Activated gamma-delta T cell treated with Interleukin-2 at 50 U/mL for 16 hours (primary cell): ENCODE measurements at places on chromosomes 2 and 18.

- DNase-seq, result no peak
These were observed 15.7 kb upstream of the PIK3C3 start for GRCh38 chr18:41939326-41939725.

DNA sequence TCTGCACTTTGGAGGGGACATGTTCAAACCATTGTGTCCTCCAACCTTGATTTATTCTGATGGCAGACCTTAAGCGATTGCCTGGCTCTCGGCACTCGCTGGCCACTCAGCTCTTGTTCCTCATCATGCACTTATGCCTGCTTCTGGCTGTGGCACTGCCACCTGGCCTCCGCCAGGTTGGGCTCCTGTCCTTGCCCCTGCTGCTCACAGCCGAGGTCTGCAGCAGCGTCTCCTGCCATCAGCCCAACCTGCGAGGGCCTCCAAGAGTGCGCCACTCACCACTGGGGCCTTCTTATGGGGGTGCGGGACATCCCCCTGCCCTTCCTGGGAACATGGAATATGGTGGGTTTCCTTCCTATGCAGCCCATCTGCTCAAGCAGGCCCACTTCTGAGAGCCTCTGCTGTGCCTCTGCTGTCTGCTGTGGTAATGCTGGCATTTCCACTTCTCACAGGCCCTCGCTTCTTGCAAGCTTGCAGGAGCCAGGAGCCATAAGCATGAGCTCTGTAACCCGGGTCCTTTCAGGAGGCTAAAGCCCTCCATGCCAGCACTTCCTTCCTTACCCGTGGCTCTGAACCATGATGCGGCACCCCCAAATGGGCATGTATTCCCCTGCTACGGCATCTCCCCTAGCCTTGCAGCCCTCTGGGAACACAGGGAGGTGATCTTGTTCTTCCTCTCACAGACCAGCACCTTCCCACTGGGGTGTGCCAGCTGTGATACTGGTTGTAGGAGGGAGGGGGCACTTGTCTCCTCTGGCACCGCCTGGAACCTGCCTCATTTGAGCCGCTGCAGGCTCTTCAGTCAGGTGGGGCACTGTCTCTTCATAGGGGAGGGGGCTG is 58.6 kb upstream of the HS6ST1 start:
- no peak for DNase-seq

DNA sequence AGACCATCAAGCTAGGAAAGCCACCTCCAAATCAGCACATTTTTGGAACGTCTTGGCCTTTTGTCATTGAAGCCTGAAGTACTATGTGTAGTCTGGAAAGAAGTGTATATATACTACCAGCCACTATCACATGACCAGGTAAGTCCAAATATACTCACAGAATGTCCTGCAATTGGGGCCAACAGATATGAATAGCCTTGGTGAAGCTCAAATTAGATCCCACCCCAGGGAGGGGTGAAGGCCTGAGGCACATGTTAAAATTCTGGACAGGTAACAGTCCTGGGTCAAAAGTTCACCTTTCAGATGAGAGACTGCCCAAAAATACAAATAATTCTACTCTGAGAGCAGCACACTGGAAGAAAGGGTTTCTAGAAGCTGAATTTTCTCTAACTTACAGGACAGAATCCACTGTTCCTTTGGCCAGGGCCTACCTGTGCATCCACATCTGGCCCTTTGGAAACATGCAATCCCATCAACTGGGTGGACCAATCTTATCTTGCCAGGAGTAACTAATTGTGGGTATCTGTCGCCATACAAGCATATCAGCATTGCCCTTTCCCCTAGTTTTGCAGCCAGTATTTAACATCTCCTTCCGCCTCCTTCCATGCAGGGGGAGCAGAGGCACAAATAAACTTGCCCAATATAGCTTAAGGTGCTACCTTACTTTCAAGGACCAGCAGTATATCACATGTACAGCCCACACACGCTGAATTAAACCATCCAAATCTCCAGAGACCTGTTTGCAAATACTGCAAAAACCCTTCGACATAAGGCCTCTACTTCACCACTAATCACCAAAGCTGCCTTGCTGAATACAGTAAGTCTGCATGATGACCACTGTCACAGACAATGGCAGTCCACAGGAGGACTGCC is 67.8 kb downstream of the EIF5B start:
- DNase-seq, result no peak

- no peak for DNase-seq
These were observed 56.4 kb upstream of the PCBP1 start for GRCh38 chr2:70030724-70031420.

DNA sequence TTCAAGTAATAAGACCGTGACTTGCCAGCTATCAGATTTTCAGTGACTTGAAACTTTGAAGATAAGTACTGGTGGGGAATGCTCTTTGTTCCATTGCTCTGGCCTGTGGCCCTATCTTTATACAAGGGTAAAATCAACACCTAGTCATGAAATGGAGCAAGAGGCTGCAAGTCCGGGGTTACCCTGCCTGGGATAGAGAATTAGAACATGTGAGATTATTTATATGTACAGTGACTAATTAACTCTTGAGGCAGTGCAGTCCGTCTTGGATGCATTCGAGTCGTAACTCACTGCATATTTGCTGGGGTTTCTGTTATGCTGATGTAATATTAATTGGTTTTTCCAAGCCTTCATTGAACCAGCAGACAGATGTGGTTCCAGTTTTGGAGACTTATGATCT is 105.8 kb upstream of the LYPD6 start:
- DNase-seq, result no peak
